OCI-LY7 (cell line): ENCODE measurements at places on chromosomes 5 and 9.

DNA sequence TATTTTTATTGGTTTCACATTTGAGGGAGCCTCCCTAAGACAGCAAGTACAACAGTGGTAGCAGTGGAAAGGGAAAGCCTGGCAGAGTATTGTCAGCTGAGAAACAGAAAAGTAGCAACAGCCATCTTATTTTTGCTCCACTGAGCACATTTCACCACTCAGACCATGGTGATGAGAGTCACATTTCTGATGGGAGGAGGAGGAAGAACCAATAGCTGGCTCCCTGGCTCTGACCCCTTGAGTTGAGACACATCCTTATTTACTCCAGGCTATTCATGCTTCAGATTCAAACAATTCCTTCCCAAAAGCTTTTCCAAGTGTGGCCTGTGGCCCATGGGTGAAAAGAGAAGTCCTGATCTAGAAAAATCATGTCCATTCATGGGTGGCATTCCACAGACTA, 236.3 kb downstream of the ARHGAP26 start:
- no peak for DNase-seq

- DNase-seq = no peak
Observed at GRCh38 chr9:126367139-126367538, 40.5 kb downstream of the MVB12B start.

DNA sequence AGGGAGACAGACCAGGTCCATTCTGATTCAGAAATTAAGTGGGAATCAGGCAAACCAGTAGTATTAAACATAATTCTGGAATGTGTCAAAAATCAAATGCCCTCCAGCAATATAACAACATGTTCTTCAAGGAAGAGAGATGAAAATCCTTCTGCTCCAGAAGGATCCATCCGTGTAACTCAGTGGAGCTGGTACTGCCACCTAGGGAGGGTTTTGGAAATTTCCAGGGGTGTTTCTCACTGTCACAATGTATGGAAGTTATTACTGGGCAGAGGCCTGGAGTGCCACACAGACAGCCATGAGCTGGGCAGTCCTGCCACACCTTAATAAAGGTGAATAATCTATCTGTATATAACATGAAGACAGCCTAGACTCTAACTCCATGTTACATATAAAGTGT, 87.5 kb downstream of the TTLL11 start:
- no peak for DNase-seq

DNA sequence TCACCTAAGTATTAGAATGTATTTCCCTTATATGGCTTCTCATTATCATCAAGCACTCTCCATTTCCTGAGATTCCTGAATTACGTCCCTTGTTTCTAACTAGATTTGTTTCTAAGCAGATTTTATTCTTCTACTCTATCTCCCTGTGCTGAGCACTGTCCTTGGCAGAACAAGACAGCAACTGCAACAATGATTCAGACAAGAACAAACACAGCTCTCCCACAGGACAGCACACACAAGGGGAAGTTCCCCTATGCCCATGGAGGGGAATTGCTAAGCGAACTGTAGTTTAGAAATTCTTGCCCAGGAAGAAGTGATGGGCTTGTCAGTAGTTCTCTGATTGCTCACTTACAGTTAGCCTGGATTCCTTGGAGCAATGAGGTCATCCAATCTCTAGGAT, 759.9 kb downstream of the DTWD2 start:
- DNase-seq = no peak

- DNase-seq = peak; percentile 64
Observed at GRCh38 chr9:95506678-95507463, 9.9 kb downstream of the PTCH1 start.

DNA sequence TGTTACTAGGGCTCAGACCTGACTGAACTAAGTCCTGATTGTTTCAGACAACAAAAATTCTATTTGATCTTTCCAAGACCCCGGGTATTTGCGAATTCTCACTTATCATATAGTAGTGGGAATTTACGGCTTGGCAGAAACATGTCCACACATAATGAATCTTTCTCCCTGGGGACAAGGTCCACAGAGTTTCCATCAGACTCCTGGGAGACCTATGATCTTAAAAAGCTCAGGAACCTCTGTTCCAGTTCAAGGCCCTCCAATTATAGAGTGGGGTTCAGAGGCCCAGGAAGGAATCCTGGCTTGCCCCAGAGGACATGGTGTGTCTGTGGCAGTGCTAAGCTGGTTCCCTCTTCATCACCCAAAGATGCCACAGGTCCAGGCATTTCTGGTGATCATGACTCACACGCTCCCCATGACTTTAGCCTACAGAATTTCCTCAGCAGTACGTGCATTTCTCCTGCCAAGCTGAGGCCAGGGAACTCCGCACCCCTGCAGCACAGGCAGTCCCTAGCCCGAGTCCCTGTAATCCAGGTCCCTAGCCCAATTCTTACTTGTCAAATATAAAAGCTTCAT, 12.6 kb downstream of the RAPGEF1 start:
- no peak for DNase-seq

- no peak for DNase-seq
Observed at GRCh38 chr5:139951296-139951924, 91.7 kb downstream of the NRG2 start.

DNA sequence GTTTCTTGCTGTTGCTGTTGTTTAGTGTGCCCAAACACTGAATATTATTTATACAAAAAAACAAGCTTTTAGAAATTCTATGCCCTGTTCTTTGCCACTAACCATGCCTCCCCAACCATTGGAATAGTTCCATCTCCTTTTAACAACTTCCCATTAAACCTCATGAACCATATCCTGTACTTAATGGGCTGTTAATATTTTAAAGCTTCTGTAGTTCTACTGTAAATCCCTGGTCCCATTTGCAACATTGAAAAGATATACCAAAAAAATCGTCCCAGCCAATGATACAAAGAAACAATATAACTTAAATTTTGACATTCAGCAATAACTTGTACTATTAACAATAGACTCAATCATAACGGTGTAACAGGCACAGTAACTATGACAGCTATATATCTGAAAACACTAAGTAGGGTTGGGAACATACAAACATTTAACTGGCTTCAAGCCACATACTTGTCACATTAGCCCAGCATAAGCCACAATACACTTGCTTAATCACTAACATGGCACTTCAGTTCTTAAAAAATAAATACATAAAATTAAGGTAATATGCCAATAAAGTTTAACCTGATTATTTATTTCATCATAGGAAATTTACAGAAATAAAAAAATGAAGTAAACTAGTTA, 86.1 kb downstream of the ADAMTS6 start:
- no peak for DNase-seq

DNA sequence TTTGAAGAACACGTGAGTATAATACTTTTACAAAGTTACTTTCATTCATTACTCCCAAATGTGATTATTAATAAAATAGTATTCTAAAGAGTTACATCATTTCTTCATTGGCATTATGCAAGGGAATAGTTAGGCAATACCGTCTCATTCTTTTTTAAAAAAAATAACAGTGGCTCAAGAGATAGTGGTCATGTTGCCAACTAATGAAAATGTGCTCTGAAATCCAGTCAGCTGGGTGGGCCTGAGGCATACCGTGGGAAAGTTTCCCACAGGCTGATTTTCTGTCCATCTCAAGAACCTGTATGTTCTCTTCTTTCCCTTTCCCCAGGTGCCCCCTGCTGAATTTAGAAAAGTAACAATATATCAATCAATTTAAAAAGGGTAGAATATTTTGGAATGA, 40.8 kb upstream of the ROPN1L start:
- no peak for DNase-seq

GRCh38 chr5:31844622-31845345, 205.9 kb downstream of the PDZD2 start:
- no peak for DNase-seq

GRCh38 chr5:86617309-86617755, 409 bp upstream of the COX7C start:
- no peak for DNase-seq

DNA sequence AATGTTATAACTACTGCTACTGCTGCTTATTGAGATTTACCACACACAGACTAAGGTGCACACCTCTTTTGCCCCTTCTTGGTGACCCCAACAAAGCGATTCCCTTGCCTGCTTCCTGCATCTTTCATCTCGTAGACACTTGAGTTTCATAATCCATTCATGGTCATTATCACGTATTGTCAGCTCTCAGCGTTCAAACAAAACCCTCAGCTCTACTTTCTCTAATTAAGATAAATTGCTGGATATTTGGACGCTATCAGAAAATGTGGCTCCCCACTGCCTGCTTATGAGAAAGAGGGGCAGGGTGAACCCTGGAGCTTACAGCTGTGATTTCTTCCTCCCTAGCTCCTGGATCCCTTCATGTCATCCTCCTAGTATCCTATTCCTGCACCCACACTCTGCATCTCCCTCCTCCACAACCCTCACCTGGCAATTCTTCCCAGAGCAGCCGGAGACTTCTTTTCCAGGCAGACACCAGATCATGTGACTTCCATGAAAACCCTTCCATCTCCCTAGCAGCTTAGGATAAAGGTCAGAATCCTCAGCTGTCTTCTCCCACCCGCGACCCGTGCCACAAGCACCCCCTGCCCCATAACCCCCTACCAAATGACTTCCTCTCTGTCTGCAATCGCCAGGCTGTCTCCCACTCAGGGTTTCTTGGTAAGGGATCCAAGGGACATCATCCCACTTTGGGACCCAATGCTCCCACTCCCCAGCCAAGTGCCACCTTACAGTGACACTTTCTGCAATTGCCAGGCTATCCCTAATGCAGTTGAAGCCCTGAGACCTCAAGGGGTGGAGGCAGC, 146.5 kb downstream of the NSG2 start:
- DNase-seq = no peak

GRCh38 chr5:72147569-72147968, 40.3 kb downstream of the MAP1B start:
- no peak for DNase-seq

DNA sequence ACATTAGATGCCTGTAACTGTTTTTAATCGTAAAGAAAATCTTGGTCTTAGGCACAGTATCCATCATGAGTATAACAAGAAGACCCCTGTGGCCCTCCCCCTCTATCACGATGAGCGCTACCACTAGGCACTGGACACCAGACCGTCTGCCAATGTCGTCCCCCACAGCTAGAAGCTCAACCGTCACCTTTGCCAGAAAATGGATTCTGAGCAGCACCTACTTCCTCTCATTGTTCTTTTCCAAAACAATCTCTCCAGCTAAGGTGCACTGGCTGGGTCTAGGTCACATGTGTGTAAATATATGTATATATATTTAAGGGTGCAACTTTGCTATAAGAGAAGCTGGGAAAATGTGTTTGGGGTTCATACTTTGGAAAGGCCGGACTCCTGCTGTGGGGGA, 15.7 kb upstream of the SSBP2 start:
- DNase-seq = no peak
